ENCODE measurements at places on chromosomes 5 and 9.
A peak's percentile ranks its signal among the peaks of the same experiment; 100 is the strongest.

GRCh38 chr5:15799612-15800011 lies 299.6 kb downstream of the FBXL7 start:
- no peak for DNase-seq

GRCh38 chr5:59597690-59598546 lies 295.6 kb downstream of the PDE4D start:
- DNase-seq, result no peak

GRCh38 chr5:179815491-179816249 lies 5.0 kb upstream of the SQSTM1 start:
- DNase-seq, result no peak

GRCh38 chr9:125608489-125609224 lies 98.4 kb downstream of the MAPKAP1 start:
- DNase-seq, result no peak

DNA sequence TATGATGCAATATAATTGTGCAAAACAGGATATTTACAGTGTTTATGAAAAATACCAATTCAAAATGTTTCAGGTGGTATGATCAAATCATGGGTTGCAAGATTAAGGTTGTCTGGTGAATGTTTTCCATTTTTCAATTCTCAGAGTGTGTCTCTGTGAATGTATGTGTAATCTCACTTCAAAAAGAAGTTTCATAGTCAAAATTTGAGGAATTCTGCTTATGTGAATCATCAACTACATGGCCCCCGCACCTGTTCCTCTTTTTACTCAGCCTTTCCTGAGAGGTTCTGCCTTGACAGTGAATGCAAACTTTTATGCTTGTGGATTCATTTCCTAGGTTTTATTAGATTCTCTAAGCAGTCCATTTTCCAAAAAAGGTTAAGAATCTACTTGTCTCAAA lies 32.1 kb downstream of the KCTD16 start:
- DNase-seq, result no peak

GRCh38 chr9:32382565-32383320 lies 1.7 kb upstream of the ACO1 start:
- no peak for DNase-seq

DNA sequence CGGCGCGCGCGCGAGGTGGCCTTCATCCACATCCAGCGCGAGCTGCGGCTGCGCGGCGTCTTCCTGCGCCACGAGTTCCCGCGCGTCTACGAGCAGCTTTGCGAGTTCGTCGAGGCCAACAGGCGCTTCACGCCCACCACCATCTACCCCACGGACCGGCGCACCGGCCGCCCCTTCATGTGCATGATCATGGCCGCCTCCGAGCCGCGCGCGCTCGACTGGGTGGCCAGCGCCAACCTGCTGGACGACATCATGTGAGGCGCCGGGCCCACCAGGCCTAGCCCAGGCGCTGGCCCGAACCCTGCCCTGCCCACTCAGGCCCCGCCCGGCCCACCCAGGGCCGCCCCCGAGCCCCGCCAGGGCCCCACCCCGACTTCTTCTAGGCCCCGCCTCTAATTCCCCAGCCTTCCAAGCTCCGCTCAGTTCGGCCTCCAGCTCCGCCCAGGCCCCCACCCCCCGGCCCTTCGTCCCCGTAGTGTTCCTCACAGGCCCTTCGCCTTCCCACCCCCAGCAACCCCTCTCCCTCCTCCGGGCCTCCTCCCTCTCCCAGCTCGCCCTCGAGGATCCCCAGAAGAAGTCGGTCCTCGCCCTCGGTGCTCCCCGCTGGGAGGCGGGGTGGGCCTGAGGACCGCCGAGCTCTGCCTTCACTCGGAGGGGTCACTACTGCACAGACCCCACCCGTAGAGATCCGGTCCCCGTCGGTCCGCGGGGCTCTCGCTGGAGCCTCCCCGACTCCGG lies 2.0 kb upstream of the PHPT1 start:
- DNase-seq, result no peak

DNA sequence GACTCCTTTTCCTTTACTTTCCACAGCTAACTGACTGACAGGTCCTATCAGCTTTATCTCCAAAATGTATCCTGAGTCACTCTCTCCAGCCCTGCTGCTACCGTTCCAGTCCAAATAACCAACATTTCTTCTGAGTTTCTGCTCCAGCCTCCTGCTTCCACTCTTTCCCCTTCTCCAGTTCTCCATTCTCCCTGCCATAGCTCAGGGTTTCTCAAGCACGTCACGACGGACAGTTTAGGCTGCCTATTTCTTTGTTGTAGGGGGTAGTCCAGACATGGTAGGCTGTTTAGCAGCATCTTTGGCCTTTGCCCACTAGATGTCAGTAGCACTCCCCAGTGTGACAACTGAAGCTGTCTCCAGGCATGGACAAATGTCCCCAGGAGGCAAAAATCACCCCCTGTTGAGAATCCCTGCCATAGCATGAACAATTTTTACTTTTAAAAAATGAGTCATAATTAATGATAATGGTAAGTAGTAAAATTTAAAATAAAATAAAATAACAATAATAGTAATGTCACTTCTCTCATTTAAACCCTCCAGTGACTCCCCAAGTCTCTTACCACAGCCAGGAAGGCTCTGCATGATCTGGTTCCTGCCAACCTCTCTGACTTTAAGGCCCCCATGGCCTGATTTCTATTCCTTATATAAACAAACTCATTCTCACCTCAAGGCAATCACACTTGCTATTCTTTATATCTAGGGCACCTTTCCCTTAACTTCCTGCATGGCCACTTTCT lies 105.4 kb upstream of the FER start:
- peak; percentile 13 for DNase-seq

DNA sequence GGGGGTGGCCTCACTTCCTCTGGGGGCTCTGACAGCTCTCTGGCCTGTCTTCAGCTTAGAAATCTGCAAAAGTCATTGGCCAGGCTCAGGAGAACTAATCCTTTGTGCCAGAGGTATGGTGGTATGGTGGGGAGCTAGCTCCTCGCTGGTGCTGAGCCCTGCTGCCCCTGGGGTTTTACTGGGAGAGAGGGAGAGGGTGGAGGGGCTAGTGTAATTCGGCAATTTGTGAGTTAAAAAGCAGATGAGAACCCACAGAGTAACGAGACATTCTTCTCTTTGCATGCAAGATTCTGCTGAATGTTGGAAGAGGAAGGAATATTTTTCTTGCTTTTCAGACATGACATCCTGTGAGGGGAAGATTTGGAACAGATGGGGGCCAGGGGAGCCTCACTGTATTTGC lies 65.5 kb upstream of the SPRY4 start:
- DNase-seq, result no peak

Data from stimulated activated CD8-positive, alpha-beta memory T cell treated with anti-CD3 and anti-CD28 coated beads, Interleukin-4, amount 100 ng/mL, for 1 hour (primary cell).